ENCODE measurements at places on chromosomes 11 and 22.

DNA sequence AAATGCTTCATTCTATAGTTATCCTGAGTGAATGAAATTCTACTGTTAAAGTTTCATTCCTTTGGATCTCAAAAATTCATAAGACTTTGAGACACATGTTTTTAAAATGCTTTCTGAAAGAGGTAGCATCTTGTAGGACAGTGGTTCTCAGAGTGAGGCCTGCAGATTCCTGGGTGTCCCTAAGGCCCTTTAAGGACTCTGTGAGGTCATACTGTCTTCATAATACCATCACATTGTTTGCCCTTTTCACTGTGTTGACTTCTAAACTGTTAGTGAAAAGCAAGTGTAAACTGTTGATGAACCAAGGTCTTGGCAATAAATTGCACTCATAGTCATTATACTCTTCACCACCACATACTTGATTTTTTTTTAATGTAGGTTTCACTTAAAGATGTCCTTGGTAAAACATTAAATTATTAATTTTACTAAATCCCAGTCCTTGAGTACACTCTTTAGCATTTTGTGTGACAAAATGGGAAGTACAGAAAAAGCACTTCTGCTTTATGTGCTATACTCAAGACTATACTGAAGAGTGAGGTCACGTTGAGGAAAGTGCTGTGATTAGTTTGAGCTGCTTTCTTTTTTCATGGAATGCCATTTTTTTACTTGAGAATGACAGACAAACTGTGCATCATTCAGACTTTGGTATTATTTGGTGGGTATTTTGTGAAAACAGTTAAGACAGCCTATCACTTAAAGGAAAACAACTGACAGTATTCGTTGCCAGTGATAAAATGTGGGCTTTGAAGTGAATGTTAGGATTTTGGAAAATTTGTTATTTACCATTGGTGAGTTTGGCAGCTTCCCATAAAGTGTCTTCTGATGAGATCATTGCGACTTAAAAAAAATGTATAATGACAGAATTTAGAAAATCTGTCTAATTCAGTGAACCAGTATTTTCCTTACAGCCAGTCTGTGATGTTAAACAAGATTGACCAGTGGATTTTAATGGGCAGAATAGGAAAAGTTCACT is 61.1 kb downstream of the SPECC1L start:
- DNase-seq = no peak

- no peak for DNase-seq
These were observed 72.1 kb upstream of the CD82 start for GRCh38 chr11:44493383-44493782.

DNA sequence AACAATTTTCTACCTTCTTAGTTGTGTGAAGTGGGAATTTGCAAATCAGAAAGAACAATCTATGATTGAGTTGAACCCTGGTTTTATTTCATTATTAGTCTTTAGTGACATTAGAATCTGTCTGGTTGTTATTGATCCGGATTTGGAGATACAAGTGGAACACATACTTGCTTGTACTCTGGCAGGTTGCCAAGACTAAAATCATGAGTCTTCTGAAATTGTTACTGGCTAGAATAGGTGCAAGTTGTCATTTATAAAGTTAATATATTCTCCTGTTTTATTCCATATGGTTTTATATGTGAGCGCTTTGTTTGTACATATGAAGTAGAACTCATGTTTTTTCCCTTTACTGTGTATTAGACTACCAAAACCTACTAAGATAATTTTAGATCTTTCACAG is 23.0 kb downstream of the CCDC15 start:
- no peak for DNase-seq

- DNase-seq = no peak
These were observed 35.8 kb downstream of the DGCR2 start for GRCh38 chr22:19086417-19086816.

Measured in GM19239 (cell line).